ENCODE measurements at places on chromosomes 11 and 22.

DNA sequence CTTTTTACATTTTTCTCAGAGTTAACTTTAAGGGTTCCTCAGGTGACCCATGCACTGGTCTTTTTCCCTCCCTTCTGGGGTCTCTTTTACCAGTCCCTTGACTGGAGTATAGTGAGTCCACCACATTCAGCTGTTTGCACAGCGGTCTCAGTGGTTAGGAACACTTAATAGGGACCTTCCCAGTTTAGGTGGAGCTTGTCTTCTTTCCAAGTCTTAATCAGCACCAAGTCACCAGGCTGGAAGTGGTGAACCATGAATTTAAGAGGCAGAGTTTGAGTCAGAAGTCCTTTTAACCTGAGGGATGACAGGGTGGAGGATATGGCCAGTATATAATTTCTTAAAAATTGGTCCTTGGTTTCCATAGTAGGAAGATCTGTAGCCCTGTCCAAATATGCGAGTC, 349.7 kb upstream of the MPPED2 start:
- no peak for DNase-seq

- DNase-seq = no peak
Observed at GRCh38 chr11:74311352-74311926, at the start of gene P4HA3. Gene P4HA3 (minus strand): TSS chr11:74311640. CDS start chr11:74311611, 29 bp downstream.

GRCh38 chr11:79173615-79174014, 267.2 kb downstream of the TENM4 start:
- DNase-seq = no peak

DNA sequence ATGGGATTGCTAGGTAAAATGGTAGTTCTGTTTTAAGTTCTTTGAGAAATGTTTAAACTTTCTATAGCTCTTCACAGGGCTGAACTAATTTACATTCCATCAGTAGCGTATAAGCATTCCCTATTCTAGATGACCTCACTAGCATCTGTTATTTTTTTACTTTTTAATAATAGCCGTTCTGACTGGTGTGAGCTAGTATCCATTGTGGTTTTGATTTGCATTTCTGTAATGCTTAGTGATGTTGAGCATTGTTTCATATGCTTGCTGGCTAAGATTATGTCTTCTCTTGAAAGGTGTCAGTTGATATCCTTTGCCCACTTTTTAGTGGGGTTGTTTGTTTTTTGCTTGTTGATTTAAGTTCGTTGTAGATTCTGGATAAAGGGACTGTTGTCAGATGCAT, 35.9 kb downstream of the MMP27 start:
- DNase-seq = no peak

GRCh38 chr11:74462009-74462408, 5.3 kb downstream of the KCNE3 start:
- no peak for DNase-seq

GRCh38 chr22:20531404-20532201, 24.2 kb downstream of the MED15 start:
- peak; percentile 38 for DNase-seq

All from nucleus accumbens (tissue), 56 donors.